Breast epithelium (tissue), 4 donors: ENCODE measurements at places on chromosomes 11 and 22. TPM values are rescaled to one million over a fixed set of nuclear protein-coding genes. Genes with fewer than 3 reads are reported as not detected.
A peak's percentile ranks its signal among the peaks of the same experiment; 100 is the strongest.

Gene TMEM191B
- total RNA-seq, result not detected

Gene CASP1
- 9.4 TPM for total RNA-seq

Gene SHANK3
- total RNA-seq, result 5.9 TPM

Gene BIRC3
- 10.8 TPM for total RNA-seq

DNA sequence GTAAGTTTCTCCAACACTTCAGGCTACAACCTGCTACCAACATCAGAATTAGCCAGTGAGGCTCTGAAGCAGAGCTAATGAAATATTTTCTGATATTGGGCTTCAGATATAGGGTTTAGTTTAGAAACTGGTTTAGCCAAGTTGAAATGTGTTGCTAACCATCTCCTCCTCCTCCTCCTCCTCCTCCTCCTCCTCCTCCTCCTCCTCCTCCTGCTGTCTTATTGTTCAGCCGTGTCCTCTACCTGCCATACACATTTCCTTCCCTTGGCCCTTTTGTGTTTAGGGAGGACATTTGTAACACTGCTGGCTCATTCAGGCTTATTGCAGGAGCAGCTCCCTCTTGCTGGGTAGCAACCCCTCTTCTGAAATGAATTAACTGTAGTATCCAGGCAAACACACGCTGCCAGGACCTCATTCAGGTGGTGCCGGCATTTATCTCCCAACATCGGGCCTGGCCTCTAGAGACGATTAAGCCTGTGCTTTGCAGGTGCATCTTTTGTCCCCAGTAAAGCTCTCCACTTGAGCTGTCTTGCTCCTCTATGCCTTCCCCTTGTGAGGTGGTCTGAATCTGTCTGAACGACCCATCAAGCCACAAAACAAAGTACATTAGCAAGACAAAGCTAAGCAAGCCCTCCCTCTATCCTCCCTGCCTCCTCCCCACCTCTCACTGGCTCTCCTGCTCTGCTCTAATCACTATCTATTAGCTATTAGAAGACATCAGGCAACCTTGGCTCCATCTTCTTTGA is 82.9 kb downstream of the KCNJ1 start:
- H3K27me3 ChIP-seq, result no peaks in the 10 kb centered on the region
- no peak overlapping the region for H3K4me3 ChIP-seq
- H3K27ac ChIP-seq, result no peak overlapping the region
- H3K4me1 ChIP-seq, result no peaks in the 10 kb centered on the region
- no peaks in the 10 kb centered on the region for H3K36me3 ChIP-seq

DNA sequence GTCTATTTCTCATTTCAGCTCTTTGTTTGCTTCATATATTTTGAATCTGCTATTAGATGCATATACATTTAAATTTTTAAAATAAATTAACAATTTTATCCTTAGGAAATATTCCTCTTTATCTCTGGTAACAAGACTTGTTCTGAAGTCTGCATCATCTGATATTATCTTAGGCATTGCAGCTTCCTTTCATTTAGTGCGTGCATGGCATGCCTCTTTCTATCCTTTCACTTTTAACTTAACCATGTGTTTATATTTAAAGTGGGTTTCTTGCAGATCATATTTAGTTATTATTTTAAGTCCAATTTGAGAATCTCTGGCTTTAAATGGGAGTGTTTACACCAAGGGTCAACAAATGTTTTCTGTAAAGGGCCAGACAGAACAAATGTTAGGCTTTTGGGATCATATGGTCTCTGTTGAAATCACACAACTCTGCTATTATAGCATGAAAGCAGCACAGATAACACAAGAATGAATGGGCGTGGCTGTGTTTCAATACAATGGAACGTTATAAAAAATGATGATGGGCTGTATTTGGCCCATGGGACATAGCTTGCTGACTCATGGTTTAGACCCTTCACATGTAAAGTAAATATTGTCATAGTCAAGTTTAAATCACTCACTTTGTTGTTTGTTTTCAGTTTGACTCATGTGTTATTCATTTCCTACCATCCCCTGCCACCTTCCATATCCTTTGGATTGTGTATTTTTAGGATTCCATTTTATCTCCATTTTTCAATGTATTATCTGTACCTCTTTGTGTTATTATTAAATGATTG is 83.9 kb upstream of the SNX19 start:
- DNase-seq, result no peak
- H3K4me3 ChIP-seq, result no peak overlapping the region
- H3K4me1 ChIP-seq, result no peaks in the 10 kb centered on the region
- H3K27me3 ChIP-seq, result no peaks in the 10 kb centered on the region
- H3K27ac ChIP-seq, result no peak overlapping the region

DNA sequence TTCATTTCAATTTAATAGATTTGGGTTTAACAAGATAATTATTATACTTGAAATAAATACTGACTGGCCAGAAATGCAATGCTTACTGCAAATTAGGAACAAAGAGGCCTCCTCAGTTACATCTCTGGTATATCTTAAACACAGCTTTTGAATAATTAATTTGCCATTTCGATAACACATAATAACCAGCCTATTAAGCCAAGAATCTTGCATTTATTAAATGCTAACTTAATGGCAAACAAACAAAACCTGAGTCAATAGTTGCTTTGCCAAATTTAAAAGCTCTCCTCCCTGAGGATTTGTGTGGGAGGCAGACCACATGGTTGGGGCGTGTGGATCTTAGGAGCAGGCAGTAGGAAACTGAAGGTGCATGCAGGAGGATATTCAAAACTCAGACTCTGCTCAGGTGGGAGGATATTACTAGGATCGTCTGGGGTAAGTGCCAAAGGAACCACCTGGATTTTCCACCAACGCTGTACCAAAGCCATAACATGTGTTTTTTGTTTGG is 17.9 kb upstream of the FJX1 start:
- H3K4me1 ChIP-seq, result no peaks in the 10 kb centered on the region
- no peak overlapping the region for H3K27ac ChIP-seq
- no peaks in the 10 kb centered on the region for H3K27me3 ChIP-seq
- no peak overlapping the region for H3K4me3 ChIP-seq
- H3K36me3 ChIP-seq, result no peaks in the 10 kb centered on the region
- DNase-seq, result no peak

DNA sequence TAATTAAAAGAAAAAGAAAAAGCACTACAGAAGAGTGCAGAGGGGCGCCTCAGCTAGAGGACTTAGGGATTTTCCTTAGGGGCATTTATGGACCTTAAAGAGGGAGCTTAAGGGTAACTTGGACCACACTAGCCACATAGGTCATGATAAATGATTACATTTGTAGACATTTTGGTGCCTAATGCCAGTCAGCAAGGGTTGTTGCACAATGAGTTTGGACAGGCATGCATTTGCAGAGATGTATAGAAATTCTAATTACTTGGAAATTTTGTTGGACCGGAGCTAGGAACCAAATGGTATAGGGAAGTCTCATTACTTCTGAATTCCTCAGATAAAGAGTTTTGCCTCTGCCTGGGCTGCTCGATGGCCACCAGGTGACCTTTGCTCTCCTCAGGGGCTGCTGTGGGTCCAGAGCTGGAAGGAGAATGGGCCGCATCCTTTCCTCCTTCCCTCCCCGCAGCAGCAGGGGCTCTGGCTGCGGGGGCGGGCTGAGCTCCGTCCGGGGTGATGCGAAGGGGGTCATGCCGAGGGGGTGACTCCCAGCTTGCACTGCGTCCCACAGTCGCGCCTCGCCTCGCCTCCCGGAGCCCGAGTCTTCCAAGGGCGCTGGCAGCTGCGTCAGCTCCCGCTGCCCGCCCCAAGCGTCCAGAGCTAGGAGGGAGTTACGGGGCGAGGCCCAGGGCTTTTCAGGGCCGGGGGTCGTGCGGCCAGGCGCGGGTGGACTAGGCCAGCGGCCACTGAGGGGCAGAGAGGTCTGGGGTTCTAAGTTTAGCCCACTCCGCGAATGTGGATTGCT is 20.3 kb upstream of the MALAT1 start:
- peaks cover 6% of the 10 kb centered on the region for H3K4me1 ChIP-seq
- no peaks in the 10 kb centered on the region for H3K27me3 ChIP-seq
- DNase-seq, result peak; percentile 59
- peak overlapping the region; percentile 100 for H3K27ac ChIP-seq

- H3K4me3 ChIP-seq, result no peak overlapping the region
- no peaks in the 10 kb centered on the region for H3K4me1 ChIP-seq
- no peaks in the 10 kb centered on the region for H3K36me3 ChIP-seq
- H3K27me3 ChIP-seq, result no peaks in the 10 kb centered on the region
Measured at GRCh38 chr22:36873614-36874308, 13.0 kb downstream of the NCF4 start.

- DNase-seq, result no peak
- no peak overlapping the region for H3K4me3 ChIP-seq
- no peaks in the 10 kb centered on the region for H3K27me3 ChIP-seq
- H3K27ac ChIP-seq, result no peak overlapping the region
- no peaks in the 10 kb centered on the region for H3K4me1 ChIP-seq
- peaks cover 9% of the 10 kb centered on the region for H3K36me3 ChIP-seq
Measured at GRCh38 chr22:20805972-20806471, 32.1 kb downstream of the SERPIND1 start.

DNA sequence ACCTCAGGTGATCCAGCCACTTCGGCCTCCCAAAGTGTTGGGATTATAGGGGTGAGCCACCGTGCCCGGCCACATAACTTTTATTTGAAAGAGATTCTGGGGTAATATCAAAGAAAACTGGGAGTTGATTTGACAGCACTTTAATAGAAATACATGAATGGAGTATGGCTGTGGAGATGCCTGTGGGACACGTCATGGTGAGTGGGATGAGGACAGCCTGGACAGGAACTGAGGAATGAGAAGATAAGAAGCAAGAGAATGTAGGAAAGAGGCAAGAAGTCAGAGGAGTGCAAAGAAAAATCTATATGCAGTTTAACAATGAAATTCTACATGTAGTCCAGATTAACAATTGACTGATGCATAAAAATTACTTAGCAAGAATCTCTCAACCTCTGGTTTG is 31.0 kb downstream of the SLC22A6 start:
- no peaks in the 10 kb centered on the region for H3K4me1 ChIP-seq
- no peak overlapping the region for H3K4me3 ChIP-seq
- no peaks in the 10 kb centered on the region for H3K27me3 ChIP-seq
- no peak overlapping the region for H3K27ac ChIP-seq

- H3K4me1 ChIP-seq, result no peaks in the 10 kb centered on the region
- no peak for DNase-seq
- H3K36me3 ChIP-seq, result no peaks in the 10 kb centered on the region
- H3K4me3 ChIP-seq, result no peak overlapping the region
- no peak overlapping the region for H3K27ac ChIP-seq
Measured at GRCh38 chr22:39205344-39206021, 39.3 kb downstream of the PDGFB start.

GRCh38 chr11:61777234-61778090 is 14.9 kb downstream of the TMEM258 start:
- no peaks in the 10 kb centered on the region for H3K4me1 ChIP-seq
- peak overlapping the region; percentile 45 for H3K4me3 ChIP-seq
- no peak for DNase-seq
- no peaks in the 10 kb centered on the region for H3K36me3 ChIP-seq
- H3K27ac ChIP-seq, result no peak overlapping the region

DNA sequence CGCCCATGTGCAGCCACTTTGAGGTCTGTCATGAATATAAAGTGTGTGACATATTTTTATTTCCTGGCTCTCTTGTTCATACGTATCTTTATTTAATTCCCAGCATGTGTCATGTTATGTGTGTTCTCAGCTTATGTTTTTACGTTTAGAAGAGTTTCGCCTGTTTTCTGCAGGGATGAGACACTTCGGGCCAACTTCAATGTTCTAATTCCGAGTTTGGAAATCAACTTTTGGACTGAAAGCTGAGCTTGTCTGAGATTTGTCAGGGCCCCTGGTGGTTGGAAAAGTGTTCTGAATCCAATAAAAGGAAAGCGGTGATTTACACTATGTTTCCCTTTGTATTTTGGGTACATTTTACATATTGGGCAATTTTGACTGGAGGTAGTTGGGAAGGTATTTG is 810.7 kb downstream of the TBC1D22A start:
- no peak for DNase-seq
- H3K4me3 ChIP-seq, result no peak overlapping the region
- H3K36me3 ChIP-seq, result no peaks in the 10 kb centered on the region
- no peaks in the 10 kb centered on the region for H3K27me3 ChIP-seq

DNA sequence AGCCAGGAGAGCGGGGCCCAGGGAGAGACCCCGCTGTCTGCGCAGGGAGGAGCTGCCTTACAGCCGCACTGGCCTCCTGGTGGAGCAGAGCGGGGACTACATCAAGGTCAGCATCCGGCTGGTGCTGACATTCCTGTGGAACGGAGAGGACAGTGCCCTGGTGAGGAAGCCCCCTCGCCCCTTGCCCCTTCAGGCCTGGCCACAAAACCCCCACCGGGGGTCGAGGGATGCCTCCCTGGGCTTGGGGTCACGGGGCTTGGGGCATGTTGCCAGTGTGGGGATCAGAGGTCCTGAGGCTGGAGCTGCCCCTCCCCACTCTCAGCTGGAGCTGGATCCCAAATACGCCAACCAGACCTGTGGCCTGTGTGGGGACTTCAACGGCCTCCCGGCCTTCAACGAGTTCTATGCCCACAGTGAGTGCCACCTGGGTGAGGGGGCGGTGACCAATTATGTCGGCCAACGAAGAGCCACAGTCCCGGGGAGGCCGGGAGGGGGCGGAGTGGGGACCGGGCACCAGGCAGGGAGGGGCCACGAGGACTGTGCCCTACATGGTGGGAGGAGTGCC is 4.2 kb downstream of the MUC5B start:
- no peak overlapping the region for H3K4me3 ChIP-seq
- H3K36me3 ChIP-seq, result no peaks in the 10 kb centered on the region
- H3K4me1 ChIP-seq, result no peaks in the 10 kb centered on the region
- no peak for DNase-seq
- no peak overlapping the region for H3K27ac ChIP-seq
- H3K27me3 ChIP-seq, result peaks cover 79% of the 10 kb centered on the region

DNA sequence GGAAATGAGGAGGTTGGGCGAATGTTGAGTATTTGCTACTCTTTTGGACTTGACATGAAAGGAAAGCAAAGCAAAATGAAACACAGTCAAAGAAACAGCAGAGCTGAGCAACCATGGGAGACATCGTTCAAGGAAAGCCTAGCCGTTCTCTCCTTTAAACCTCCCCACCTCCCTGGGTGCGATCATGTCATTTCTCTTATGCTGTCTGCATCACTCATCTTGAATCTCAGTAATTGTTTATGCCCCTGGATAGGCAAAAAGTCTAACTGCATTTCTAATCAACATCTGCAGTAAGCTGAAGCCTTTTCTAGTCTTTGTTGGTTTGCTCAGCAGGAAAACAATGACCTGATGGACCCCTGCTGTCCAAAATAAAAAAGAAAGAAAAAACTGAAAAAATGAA is 107.0 kb downstream of the MSANTD4 start:
- no peak for DNase-seq
- no peaks in the 10 kb centered on the region for H3K4me1 ChIP-seq
- no peak overlapping the region for H3K27ac ChIP-seq
- H3K27me3 ChIP-seq, result no peaks in the 10 kb centered on the region

DNA sequence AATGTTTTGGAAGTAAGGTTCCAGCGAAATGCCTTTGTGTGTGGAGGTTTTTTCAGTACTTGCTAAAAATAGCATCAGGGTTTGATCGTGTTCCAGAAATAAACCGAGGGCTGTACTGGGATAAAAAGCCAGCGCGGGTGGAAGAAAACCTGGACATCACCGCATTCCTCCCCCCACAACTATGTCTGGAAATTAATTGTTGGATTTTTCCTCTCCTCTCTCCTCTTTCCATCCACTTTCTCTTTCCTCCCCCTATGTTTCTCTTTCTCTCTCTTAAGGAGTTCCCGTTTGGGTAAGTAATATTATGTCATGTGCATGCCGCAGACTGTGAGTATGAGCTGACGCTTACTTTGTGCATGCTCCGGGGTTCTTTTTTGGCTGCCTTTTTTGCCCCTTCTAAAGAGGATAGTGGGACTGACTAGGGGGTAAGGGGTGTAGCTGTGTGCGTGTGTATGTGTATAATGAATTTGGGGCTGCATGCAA is 104.2 kb upstream of the HSD17B12 start:
- peaks cover 98% of the 10 kb centered on the region for H3K27me3 ChIP-seq
- no peak overlapping the region for H3K27ac ChIP-seq
- H3K4me3 ChIP-seq, result no peak overlapping the region
- H3K36me3 ChIP-seq, result no peaks in the 10 kb centered on the region
